ENCODE measurements at places on chromosomes 3 and 15. TPM values are rescaled to one million over a fixed set of nuclear protein-coding genes. Genes with fewer than 3 reads are reported as not detected.

TP63 gene
- 47.1 TPM for polyA plus RNA-seq

ZNF501 gene
- polyA plus RNA-seq, result 3.1 TPM

FSD2 gene
- 0.05 TPM for polyA plus RNA-seq

CCR2 gene
- polyA plus RNA-seq, result 2.4 TPM

NEK11 gene
- 3.2 TPM for polyA plus RNA-seq

GPR15 gene
- 1.0 TPM for polyA plus RNA-seq

TOPBP1 gene
- polyA plus RNA-seq, result 18.0 TPM

DAZL gene
- 0.16 TPM for polyA plus RNA-seq

P2RY1 gene
- 2.5 TPM for polyA plus RNA-seq

DNA sequence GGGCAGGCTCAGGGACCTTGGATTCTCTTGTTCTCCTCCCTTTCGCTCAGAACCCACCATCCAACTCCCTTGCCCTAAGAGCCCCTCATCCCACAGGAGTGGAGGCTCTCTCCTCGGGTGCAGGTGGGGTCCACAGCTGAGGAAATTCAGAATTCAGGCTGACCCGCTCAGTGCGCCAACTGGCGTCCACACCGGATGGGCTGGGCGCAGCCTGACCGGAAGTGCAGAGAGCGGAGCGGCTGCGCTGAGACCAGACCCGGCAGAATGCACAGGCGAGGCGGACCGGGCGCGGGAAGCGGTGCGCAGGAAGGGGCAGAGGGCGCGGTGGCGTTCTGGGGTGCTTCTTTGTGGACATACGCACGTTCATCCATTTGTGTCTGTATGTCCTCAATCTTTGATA, 210.4 kb upstream of the NDN start:
- no peak for DNase-seq

DNA sequence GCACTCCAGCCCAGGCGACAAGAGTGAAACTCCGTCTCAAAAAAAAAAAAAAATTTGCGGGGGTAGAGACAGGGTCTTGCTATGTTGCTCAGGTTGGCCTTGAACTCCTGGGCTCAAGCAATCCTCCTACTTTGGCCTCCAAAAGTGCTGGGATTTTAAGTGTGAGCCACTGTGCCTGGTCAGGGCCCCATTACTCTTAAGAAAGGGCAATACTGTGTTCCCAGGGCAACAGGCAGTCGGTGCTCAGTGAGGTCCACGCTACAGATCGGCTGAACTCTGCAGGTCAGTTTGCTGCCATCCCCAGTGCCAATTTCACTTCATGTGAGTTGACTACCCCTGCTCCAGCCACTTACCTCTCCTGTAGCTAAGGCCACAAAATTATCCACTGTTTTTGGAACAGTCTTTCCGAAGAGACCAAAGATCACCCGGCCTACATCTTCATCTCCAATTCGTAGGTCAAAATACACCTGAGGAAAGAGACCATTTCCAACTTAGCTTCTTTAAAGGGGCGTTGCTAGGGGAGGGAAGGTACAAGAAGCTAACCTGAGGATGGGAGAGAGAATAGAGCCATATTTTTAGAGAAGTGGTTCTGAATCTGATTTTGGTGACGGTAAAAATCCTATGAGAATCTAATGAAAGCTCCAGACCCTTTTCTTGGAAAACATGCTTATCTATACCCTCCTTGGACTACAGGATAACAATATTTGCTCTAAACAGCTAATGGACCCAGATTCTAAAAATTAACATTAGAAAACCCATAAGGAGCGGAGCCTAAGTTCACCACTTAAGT, 939 bp downstream of the PPIB start:
- no peak for DNase-seq

DNA sequence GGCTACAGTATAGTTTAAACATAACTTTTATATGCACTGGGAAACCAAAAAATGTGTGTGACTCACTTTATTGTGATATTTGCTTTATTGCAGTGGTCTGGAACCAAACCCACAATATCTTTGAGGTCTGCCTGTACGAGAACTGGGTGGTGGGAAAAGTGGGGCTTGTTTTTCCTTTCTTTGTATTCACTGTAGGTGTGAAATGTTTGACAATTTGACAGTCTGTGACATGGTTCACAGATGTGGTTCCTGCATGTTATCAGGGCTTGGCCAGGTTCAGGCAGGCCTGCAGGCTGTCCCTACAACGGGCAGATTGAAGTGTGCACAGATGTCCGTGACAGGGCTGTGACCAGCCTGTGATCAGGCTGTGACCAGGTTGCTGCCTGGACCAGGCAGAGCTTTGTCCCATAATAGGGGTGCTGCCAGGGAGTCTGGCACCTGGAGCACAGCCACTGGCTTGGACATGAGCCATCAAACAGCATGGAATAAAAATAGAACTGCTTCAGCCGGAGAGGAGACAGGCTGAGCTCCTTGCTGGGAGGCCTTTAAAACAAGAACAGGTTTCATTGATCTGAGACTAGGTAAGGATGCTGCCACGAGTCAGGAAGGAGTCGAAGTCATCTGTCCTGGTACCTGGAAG, 61.0 kb downstream of the KLF13 start:
- no peak for DNase-seq

GRCh38 chr3:156509189-156510174, 45.4 kb downstream of the SSR3 start:
- DNase-seq, result peak; percentile 82

DNA sequence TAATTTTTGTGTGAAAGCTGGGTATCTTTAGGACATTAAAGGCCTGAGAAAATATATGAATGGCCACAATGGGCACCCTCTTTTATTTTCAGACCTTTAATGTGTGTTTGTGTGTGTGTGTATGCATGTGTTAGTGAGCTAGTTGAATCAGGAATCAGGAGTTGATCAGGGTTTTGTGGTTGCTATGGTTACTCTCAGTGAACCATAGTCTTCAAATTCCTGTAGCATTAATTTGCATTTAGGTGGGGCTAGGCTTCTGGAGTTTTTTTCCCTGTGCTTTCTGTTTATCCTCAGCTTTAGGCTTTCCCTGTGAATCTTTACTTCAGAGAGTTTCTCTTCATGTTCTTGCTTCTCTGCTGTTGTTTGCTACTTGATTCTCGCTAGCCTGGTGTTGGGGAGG, 122.0 kb upstream of the ONECUT1 start:
- DNase-seq, result no peak

DNA sequence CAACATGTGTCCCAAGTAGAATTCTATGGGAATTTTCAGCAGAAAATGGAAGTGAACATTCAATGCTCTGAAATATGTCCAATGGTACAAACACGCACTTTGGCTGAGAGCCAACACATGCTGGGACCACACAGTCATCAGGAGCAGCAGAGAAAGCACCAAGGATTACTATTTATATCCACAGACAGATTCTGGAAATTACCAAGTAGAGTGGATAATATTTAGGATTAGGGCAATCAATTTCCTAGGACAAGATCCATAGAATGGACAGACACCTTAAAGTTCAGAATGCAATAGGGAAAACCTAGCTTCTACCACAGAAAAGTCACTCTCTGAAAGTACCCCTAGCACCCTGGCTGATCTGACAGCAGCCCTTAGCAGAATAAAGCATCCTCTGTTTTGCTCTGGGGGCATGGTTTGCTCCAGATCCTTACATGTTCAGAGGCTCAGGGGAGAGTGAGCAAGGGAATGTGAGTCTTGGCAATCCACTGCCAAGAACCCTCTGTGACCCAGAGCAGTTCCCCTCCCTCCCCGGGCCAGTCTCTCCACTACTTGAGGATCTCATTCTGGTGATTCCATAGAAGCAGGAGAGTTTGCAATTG, 206.0 kb upstream of the WNT5A start:
- DNase-seq, result no peak

DNA sequence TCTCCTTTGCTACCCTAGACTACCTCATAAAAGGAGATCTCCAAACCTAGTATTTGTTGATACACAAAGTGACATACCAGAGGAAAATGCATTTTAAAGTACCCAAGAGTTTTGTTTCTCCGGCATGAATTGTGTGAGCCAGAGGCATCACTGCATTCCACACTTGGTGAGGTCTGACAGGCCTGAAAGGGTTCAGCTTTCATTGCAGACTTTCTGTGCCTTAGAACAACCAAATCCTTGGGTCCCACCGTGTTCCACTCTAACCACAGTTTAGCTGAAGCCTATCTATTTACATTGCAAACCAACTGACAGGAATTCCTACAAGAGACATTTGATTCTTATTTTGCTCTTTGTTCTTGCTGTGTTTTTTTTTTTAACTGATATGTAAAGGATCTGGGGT, 21.0 kb upstream of the EID1 start:
- no peak for DNase-seq

DNA sequence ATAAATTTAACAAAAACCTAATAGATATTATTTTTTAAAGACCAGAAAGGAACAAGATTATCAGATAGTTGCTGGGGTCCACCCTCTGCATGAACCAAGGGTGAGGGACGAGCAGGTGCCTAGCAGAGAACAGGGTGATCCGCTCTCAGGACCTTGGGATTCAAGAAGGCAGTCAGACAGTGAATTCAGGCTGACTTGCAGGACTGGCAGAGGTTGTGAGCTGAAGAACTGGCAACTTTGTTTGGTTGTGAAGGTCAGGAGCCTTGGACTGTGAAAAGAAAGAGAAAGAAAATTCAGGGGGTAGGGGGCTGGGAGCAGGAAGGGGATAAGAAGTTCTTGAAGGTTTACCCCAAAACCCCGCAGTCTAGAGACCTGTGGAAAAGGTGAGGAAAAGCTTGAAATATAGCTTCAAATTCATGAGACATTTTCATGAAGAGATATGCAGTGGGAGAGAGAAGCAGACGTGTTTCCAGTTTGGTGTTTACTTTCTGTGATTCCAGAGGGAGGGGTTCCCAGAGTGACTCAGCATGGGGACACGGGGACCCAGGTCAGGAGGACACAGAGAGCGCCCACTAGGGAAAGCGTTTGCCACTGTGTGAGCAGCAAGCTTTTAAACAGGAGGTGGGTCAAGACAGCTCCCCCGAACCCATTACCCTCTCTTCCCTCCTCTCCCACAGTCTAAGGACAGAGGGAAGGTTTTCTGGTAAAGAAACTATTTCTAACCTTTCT, 217.2 kb upstream of the UMPS start:
- no peak for DNase-seq

DNA sequence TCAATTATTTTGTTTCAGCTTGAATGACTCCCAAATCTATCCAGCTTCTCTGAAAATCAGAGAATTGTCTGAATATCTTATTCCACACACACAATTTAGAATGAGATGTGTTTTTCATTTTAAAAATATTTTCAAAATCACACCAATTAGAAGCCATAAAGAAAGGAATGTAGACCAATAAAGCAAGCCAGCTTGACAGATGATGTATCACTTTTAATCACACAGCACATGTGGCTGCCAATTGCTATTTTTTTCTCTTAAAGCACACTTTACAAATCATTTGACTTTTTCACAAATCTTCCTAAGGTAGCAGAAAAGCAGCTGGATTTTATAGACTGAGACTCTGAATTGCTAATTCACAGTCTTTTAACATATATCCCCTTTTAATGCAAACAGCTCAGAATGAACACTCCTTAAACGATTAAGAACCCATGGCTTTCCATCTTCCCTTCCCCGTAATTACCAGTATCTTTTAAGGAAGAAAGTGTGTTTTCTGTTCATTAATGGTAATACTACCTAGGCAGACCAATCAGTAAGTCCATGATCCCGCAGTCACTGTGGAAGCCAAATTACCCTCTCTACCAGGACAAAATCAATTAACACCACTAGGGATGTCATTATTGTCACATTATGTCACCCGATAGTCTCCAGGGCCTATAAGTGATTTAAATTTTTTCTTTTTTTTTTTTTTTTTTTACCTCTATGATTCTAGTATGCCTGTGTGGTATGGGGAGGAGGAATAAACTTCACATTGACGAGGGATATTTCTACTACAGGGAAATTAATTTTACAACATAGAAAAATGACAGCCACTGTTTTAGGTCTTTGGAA, 250.0 kb upstream of the VEPH1 start:
- DNase-seq, result no peak

- peak; percentile 71 for DNase-seq
Measured at GRCh38 chr3:187743195-187744141, 1.8 kb downstream of the BCL6 start.

DNA sequence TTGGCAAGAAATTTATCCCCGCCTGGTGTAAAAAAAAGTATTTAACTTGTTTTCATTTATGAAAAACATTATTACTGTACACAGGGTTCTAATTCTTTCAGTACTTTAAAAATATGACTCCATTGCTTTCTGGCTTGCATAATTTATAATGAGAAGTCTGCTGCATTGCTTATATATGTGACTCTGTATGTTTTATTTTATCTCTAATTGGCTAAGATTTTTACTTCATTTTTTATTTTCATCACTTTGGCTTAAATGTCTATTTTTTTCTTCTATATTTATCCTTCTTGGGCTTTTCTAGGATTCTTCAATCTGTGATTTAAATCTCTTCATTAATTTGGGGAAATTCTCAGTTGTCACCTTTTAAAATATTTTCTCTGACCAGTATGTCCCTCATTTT, 636.6 kb upstream of the NR2F2 start:
- no peak for DNase-seq

DNA sequence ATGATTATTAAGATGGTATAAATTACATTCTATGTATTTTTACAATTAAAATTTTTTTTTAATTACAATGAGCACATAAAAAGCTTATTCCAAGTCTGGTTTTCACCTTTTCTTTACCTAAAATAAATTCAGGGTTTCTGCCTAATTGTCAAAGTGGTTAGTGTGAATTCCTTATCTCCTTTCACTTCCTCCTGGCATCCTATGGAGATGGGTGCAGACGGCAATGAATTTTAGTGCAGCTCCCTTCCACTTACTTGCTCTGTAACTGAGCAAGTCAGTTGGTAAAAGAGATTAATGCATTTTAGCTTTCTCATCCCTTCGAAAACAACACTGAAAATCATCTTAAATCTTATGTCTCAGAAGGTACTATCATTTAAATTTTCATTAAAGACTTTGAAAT, 13.1 kb downstream of the HDGFL3 start:
- no peak for DNase-seq

DNA sequence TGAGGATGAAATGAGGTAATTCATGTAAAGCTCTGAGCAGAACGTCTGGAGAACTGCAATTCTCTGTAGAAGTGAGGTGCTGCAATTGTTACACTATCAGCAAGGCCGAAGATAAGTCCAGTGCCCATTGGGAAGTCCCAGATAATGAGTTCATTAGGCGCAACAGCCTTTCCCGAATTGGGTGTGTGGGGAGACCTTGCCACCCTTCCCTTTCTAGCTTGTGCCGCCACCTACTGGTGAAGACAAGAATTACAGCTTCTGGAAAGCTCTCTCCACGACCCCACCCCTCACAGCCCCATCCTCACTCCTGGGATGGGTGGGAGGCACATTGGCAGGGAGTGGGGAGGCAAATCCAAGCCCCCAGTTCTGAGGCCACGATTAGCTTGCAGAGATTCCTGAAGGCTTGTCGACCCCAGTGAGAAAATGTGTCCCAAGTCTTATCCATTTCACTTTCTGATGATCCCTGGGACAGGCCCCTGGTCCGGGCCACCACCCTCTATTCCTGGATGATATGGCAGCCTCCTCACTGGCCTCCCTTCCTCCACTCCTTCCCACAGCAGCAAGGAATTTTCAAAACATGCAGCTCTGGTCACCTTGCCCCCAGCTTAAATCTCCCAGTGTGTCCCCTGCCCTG, 36.4 kb downstream of the FAM3D start:
- DNase-seq, result peak; percentile 72

- DNase-seq, result no peak
Measured at GRCh38 chr3:22263042-22263441, 512.0 kb upstream of the ZNF385D start.
